ENCODE measurements at places on chromosomes 2 and 18.

- peak; percentile 16 for DNase-seq
These were observed 96.2 kb upstream of the SNTG2 start for GRCh38 chr2:854460-854859.

GRCh38 chr2:71157124-71157793, 26.8 kb downstream of the MPHOSPH10 start:
- DNase-seq: peak; percentile 47

- DNase-seq: no peak
These were observed 64.9 kb upstream of the PSMD14 start for GRCh38 chr2:161243312-161243711.

DNA sequence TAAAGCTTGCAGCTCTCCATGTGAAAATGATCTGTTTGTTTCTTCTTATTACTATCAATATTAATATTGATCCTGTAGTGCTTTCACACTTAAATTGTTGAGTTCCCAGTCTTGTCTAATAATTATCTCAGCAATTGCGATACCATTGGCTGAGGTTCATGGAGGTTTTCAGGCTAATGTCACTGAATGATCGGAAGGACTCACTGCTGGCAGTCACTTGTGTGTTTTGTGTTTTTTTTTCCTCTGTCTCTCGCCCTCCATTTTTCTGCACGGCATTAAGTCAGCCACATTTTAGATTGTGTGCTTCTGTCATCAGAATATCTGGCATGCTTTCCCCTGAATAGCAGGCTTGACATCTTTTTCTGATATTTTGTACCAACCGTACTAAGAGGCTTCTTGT, 43.7 kb downstream of the AGAP1 start:
- no peak for DNase-seq

DNA sequence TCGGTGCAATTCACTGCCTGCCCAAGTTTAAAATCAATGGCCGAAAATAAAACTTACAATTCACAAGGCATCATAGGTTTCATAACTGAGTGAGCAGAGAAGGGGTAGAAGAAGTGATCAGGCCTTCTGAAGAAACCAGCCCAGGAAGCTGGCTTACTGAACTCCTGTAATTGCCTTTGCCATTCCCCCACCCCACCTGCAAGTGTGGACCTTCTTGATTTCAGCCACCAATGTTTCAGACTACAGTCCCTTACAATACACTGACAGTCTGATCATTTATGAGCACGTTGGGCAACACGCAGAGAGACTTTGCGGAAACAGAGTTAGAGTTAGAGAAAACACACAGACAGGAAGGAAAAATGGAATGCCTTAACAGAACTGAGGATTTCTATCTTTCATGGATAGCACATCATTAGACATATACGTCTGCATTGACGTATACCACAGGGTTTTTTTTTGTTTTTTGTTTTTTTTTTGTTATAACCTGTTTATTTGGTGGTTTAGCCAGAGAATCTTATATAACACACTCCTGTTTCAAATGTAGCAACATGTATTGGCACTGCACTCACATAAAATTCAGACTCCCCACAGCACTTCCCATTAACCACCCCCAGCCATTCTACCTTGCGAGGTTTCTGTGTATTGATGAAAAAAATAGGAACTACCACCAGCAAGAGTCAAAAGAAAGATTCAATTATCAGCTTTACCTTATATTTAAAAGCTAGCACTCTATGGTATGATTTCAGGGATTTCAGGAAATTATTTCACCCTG, 126.4 kb downstream of the CACNB4 start:
- DNase-seq: no peak

DNA sequence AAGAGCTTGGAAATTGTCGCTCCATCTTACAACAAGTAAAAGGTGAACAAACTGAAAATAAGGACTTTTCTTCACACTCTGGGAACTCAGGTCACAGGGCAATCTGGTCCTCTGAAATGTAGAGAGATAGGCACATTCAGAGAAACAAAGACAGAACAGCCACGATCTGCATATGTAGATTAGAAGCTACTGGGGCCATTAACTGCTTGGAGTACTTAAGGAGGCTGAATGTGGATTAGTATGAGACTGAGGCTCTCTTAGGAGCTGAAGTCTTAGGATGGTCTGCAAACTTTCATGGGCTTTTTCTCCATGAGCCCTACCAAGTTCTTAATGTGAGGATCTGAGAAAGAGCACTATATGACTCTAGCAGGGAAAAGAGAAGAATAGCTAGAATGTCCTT, 265.3 kb upstream of the NXPH2 start:
- DNase-seq: no peak

DNA sequence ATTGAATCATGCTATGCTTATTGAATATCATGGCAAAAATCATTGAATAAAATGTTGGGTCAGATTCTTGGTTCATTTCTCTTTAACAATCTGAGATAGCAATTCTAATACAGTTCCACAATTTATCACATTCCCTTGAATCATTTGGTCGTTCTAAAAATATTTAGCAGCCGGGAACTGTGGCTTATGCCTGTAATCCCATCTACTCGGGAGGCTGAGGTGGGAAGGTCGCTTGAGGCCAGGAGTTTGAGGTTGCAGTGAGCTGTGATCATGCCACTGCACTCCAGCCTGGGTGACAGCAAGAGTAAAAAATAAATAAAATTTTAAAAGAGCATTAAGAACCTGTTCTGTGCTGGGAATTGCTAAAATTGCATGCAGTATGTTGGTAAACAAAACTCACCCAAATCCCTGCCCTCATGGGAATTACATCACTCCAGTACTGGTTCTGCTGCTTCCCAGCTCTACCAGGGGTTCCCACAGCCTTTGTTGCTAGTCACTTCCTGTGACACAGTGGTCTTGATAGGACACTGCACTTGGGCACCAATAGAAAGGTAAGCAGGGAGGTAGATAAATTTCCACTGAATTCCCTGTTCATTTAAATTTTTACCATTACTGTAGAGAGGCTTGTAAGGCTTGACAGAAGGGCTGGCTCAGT, 200.4 kb downstream of the CTNNA2 start:
- no peak for DNase-seq

DNA sequence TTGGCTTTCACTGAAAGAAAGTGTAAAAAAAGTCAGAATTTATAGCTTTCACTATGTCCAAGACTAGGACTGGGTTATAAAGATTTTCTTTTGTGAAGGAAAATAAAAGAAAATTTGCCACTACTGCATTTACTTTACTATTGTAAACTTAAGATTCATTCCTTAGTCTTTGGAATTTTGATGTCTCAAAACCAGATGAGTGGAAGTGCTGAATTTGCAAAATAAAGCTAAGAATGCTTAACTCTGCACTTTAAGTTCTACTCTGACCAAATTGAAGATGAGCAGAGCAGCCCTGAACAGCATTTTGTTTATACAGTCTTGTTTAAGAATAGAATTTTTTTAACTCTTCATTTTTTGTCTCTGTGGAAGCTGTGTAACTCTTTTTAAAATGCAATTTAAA, 102.4 kb downstream of the ICA1L start:
- no peak for DNase-seq

GRCh38 chr2:127577973-127578372, 42.5 kb downstream of the MYO7B start:
- no peak for DNase-seq

- DNase-seq: peak; percentile 65
These were observed 1.2 kb upstream of the CHMP1B start for GRCh38 chr18:11849841-11850634.

DNA sequence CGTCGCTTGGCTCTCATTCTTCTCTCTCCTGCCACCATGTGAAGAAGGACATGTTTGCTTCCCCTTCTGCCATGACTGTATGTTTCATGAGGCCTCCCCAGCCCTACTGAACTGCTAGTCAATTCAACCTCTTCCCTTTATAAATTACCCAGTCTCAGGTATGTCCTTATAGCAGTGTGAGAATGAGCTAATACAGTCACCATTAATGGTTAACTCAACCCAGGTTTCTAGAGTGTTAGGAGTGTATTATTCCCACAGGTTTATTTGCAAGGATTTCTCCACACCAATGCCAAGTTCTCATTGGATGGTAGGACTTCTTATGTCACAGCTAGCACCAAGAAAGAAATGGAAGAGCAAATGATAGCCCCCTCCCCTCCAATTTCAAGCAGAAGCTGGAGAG, 71.9 kb downstream of the DYNAP start:
- no peak for DNase-seq

- no peak for DNase-seq
These were observed 269.4 kb downstream of the LOXHD1 start for GRCh38 chr18:46387441-46388131.

GRCh38 chr2:122643725-122644329, 888.4 kb downstream of the TSN start:
- DNase-seq: no peak

DNA sequence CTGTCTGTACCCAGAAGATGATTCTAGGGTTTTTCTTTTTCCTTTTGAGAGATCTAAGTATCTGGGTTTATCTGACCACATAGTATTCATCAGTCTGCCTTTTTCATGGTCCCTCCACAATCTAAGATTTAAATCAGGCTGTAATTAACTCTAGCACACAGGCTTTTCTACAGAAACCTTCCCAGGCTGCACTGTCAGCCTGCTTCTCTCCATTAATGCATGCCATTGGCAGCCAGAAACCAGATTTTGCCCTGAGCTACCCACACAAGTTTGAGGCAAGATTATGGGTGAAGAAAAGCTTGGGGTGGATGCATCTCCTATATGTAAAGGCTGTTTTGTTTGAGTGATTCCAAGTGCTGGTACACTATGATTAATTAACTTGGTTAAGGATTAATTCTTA, 45.7 kb upstream of the EML4 start:
- DNase-seq: no peak

DNA sequence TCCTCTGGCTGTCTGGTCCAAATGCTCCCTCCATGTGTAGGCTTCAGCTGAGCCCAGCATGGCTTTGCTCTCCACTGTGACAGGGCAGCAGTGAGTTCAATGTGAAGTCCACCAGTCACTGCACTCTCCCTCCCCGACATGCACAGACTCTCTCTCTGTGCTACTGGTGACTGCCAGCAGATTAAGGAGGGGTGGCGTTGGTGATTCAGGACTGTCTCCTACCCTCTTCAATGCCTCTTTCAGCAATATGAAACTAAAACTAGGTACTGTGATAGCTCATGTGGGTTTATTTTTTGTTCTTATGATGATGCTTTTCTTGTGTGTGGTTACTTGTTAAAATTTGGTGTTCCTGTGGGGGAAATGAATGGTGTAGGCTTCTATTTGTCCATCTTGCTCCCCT, 201.0 kb upstream of the RBMS1 start:
- no peak for DNase-seq

- DNase-seq: no peak
These were observed 60.6 kb downstream of the ACKR3 start for GRCh38 chr2:236629961-236630872.

DNA sequence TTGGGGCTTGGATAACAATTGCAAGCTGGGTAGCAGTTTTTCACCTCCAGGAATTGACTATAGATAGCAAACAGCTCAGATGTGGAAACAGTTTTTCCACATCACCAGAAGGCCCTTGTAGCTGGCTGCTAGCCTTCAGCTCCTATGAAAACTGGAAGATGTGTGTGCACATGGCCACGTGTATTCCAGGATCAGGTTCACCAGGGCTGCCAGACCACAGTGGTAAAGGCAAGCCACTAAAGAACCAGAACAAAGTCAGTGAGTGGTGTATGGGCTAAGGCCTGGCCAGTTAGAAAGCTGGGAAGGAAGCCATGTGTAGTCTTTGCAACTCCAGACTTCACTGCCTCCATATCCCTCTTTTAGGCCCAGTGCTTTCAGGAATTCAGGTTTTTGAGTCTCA, 12.9 kb downstream of the LRRTM1 start:
- no peak for DNase-seq

- DNase-seq: no peak
These were observed 8.5 kb downstream of the ESPNL start for GRCh38 chr2:238108423-238109183.

DNA sequence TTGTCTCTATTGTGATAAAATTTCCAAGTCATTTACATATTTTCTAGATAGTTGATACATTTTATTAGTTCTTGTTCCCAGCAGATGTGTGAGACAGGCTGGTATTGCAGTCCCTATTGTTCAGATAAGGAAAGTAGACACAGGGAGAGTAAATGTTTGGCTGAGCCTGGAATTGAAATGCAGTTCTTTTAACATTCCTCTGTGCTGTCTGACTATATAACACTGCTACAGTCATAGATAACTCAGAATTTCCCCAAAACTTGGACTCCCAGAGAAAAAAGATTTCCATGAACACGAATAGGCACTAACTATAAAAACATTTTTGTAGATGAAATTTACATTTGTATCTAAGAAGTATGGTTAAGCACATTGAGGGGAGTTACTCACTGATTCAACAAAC, 71.4 kb downstream of the PLCL1 start:
- DNase-seq: no peak

- no peak for DNase-seq
These were observed 58.7 kb downstream of the MYO3B start for GRCh38 chr2:170236680-170237047.

- DNase-seq: no peak
These were observed 26.6 kb downstream of the EML6 start for GRCh38 chr2:54750040-54750439.

GRCh38 chr2:132268977-132269523, 107.3 kb upstream of the ANKRD30BL start:
- no peak for DNase-seq

DNA sequence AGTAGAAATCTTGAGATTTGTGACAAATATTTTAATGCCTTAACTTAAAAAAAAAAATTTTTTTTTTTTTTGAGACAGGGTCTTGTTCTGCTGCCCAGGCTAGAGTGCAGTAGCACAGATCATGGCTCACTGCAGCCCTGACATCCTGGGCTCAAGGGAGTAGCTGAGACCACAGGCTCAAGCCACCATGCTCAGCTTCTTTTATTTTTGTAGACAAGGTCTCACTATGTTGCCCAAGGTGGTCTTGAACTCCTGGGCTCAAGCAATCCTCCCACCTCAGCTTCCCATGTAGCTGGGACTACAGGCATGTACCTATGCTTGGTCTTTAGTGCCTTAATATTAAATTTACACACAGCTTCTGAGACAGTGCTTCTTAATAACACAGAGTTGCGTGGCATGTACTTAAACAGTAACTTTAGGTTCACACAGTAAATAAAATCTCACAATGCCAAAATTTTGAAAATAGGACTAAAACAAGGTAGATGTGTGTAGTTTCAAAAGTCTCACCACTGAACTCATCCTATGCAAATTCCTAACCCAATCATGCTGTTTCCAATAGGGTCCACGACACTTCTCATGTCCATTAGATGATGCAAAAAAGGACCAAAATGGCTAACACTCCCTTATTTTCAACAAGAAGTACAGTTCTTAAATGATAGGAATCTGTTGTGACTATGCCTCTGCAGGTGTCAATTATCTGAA, 4.1 kb downstream of the HSPD1 start:
- no peak for DNase-seq

- DNase-seq: no peak
These were observed 34.2 kb downstream of the GRHL1 start for GRCh38 chr2:9985531-9986328.

- DNase-seq: no peak
These were observed 378.6 kb downstream of the EIPR1 start for GRCh38 chr2:2998971-2999370.

DNA sequence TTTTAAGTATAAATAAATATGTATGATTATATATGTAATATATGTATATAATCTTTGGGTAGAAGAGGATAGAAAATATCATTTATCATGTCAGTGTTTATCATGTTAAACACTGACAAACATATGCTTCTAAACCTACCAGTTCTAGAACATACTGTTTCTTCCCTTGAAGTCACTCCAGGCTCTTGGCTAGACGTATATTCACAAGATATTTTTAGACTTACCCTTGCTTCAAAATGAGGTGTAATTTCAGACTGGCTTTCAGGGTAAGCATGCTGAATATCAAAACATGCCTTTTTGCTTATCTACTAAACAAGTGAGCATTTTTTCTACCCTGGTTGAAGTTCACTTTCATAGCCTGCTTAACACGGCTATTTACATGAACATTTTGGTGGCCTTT, 642.4 kb upstream of the PKDCC start:
- DNase-seq: no peak

All from HuH-7.5 (cell line).